ENCODE measurements at places on chromosomes 2 and 18.

GRCh38 chr2:51000849-51001617 lies 30.9 kb downstream of the NRXN1 start:
- no peak for DNase-seq

DNA sequence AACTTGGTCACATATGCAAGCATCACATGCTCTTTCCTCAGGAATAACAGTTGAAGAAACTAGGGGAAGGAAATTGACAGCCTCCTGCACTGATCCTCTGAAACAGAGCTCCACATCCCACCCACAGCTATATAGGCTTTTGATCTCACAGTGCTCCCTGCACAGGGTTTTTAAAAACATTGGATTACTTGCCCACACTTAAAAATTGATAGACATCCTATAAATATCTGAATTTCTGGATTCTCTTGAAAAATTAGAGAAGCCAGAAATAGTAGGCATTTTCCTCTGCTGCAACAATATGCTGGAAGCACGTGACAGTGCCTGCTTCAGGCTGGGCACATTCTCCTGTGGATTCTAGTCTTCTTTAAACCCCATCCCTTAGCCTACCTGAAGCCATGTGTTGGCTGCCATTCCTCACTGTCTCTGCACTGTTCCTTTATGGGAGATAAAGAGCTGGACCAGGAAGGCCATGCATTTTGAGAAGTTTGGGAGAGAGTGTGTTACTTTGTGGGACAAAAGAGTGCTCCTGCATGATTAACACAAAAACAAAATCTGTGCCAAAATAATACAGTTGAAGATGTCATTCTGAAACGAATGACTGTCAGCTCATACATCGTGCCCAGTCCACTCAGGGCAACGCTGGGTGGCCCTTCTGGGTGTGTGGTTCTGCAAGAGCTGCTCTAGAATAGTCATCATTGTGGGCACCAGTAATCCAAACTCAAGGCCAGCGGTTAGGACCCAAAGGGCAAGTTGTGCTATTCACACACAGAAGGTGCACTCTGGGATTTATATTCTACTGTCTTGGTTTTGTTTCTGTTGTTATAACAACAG lies 59.8 kb downstream of the GYPC start:
- DNase-seq: no peak

GRCh38 chr2:161172901-161173540 lies 12.8 kb downstream of the TANK start:
- DNase-seq: no peak

DNA sequence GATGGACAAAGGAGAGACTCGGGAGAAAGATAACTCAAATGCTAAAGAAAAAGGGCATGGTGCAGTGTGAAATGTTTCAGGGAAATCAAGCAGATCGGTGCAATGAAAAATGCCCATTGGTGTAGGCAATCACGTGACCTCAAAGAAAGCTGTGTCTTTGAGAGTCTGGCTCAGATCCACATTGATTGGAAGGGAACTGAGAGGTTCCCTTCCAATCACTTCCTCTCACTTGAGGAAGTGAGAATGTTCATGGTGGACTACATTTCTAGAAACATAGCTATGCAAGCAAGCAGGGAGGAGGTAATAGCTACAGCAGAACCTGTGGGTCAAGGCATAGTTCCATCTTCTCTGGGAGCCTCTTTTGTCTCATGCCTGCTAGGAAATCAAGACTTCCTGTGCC lies 187.4 kb downstream of the LPIN1 start:
- no peak for DNase-seq

GRCh38 chr18:57792631-57793301 lies 10.3 kb downstream of the ATP8B1 start:
- no peak for DNase-seq

GRCh38 chr2:174704642-174705041 lies 59.6 kb downstream of the CHRNA1 start:
- no peak for DNase-seq

GRCh38 chr2:17652681-17653394 lies 100.8 kb downstream of the SMC6 start:
- no peak for DNase-seq

GRCh38 chr2:157809212-157809611 lies 66.9 kb downstream of the ACVR1 start:
- DNase-seq: no peak

DNA sequence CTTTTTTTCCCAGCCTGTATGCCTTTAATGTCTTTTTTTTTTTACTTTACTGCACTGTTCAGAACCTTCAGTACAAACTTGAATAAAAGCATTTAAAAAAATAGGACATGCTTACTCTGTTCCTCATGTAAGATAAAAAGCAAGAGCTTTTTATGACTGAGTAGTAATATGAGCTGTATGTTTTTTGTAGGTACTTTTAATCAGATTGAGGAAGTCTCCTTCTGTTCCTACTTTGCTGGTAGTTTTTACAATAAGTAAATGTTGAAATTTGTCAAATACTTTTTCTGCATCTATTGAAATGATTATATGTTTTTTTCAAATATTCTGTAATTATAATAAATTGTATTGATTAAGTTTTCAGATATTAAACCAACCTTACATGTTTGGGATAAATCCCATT lies 189.8 kb downstream of the FAM210A start:
- DNase-seq: no peak

- DNase-seq: no peak
These were observed 1387.7 kb downstream of the SUCLG1 start for GRCh38 chr2:83071352-83071751.

GRCh38 chr2:69961496-69961895 lies at the start of gene ASPRV1:
ASPRV1 (minus strand) TSS chr2:69961631; CDS start chr2:69961436, 195 bp downstream.
- DNase-seq: no peak

GRCh38 chr18:23746851-23747250 lies 57.6 kb downstream of the LAMA3 start:
- no peak for DNase-seq

DNA sequence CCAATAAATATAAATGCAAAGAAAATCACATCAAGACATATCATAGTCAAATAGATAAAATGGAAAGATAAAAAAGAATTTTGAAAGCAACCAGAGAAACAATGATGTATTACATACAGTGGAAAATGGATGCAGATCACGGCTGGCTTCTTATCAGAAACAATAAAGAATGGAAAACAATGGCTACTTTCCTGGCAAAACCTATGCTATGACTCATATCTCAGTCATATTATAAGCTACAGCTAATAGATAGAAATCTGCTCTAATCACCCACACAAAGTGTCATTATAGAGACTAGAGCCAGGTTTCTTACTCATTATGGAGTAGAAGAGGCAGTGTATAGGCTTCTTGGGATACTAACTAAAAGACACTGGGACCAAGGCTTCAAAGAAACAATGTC lies 93.5 kb upstream of the TACR1 start:
- DNase-seq: no peak

GRCh38 chr2:17388798-17389197 lies 129.4 kb downstream of the RAD51AP2 start:
- DNase-seq: no peak

- no peak for DNase-seq
These were observed 2.7 kb downstream of the STARD7 start for GRCh38 chr2:96205888-96206287.

GRCh38 chr2:155054712-155055111 lies 356.2 kb downstream of the KCNJ3 start:
- no peak for DNase-seq

- DNase-seq: no peak
These were observed 81.2 kb downstream of the EIPR1 start for GRCh38 chr2:3296182-3296972.

DNA sequence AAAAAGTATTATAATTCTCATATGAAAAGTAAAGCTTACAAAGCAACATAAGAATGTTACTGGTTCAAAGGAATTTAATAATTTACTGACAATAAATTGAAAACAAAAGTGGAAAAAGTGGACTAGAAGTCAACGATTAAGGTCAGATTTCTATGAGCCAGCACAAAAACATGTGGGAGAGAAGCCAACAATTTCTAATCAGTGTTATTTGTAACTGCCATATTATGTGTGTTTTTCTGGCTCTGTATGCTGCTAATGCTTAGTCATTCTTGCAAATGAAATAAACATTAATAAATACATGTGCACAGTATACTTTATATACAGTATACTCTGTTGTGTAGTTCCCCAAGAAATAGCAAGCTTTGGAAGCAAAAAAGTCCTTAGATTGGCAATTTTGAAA lies 301.3 kb upstream of the RGPD4 start:
- no peak for DNase-seq

- DNase-seq: no peak
These were observed 1074.9 kb downstream of the TDRD15 start for GRCh38 chr2:22198381-22199283.

DNA sequence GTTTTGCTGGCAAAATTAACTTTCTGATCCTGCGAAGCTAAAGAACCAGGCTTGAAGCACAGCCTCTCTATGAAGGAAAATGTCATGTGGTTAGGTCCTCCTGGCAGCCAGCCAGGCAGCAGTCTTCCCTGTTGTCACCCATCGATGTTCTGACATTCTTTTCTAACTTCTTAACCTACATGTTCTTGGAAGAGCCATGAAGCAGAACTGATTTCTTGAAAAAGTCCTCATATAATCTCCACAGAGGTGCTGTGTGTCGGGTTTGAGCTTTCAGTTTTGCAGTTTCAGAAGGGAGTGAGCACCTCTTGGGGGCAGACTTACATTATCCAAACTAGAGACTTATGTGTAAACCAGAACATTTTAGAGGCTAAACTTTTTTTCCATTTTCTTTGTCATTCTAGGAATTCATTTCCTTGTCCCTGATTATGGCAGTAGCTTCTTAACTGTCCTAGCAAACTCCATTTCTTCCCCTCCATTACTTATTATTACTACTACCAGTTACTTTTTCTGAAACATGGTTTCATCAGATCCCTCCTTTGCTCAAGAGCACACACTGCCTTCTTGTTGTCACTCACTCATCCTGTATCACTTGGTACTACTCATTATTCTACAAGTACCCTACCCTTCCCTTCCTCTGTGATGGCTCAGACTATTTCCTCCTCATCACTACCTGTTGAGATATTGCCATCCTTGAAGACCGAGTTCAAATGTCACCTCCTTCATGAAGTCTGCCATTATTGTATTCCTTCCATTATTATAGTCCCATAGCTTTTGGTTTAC lies 31.1 kb downstream of the DOK1 start:
- DNase-seq: no peak

GRCh38 chr2:173150087-173150486 lies 74.4 kb downstream of the MAP3K20 start:
- DNase-seq: no peak

GRCh38 chr18:6745504-6746031 lies 16.1 kb downstream of the ARHGAP28 start:
- DNase-seq: no peak

GRCh38 chr2:43034242-43034619 lies 192.2 kb downstream of the ZFP36L2 start:
- no peak for DNase-seq

GRCh38 chr18:22320771-22321170 lies 96.9 kb downstream of the CTAGE1 start:
- no peak for DNase-seq

GRCh38 chr2:228224410-228224809 lies 42.9 kb upstream of the SPHKAP start:
- no peak for DNase-seq

- no peak for DNase-seq
These were observed 20.2 kb downstream of the PSTPIP2 start for GRCh38 chr18:46051731-46052461.

- no peak for DNase-seq
These were observed 55.4 kb upstream of the SMAD2 start for GRCh38 chr18:47985866-47986265.

DNA sequence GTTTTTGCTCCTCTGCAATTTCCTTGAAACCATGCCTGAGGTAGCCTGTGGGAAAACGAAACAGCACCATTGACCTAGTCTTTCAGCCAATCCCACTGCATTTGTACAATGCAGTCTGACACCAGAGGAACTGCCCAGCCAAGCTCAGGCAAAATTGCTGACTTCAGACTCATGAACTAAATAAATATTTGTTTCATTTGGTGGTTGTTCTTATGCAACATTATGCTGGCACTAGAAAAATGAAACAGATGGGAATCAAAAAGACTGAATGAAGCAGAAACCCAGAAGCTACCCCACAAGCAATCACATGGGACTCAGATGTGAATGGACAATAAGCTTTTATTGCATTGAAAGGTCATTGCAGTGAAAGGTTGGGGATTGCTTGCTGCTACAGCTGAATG lies 1.7 kb downstream of the NAT8 start:
- no peak for DNase-seq

GRCh38 chr2:157751462-157752058 lies 122.9 kb upstream of the ACVR1C start:
- DNase-seq: peak; percentile 52

DNA sequence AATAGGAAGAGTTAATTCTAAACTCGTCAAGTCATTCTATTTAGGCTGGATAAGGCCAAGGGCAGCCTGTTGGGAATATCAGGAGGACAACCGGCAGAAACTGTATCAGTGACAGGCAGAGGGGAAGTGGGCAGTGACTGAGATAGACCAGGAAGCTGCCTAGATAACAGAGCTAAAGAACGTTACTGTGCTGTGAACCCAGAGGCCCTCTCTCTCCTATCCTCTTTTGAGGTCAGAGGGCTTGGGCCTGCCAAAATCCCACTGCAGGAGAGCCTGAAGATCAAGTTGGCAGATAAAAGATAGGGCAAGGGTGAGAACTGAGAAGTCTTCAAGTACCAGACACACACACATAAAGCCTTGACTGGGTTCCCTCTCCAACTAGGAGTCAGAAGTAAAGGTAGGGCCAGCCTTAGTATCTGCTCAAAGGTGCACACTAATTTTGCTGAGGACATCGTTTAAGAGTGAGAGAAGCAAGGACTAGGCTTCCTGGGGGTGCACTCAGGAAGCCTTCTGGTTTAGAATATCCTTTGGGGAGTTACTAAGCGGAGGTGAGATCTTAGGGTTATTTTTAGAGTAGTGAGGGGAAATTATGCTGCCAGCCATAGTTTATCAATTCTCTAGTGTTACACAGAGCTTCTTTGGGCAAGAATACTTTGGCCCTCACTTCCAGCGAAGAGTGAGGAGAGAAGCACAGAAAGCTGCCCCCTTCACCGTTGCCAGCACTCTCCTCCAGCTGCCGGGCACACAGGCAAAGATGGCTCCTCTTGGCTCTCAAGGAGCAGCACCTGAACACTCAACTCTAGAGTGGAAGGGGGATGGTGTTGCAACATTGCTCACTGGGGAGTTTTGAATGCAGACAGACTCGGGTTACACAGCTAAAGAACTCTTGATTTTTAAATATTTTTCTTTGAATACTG lies 9.8 kb downstream of the CAVIN2 start:
- DNase-seq: no peak

DNA sequence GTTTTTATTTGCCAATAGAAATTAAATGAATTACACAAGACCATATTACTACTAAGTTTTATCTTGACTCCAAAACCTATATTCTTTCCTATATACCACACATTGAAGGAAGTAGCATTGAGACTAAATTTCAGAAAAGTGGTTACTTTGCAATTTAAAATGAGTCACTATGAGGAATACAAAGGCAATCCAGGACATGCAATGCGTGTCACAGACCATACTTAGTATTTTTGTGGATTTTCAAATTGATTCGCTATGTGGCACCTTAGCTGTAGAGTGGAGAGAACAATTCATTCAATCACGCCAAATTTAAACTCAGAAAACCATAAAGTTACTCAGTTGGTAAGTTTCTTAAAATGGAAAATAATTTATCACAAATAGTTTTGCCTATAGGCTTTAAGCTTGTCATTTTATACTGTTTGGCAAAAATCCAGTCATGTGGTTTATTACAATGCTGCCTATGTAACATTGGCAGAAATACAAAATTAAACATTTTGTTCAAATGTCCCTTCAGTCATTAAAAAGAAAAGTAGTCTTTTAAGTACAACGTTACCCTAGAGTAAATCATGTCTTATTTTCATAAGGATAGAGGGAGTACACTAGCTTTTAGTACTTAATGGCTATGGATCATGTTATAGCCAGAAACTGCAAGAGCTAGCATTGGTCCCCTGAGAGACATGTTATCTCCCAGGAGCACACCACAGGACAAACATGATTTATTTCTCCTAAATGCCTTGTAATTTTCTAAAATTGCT lies 222.8 kb upstream of the CDH7 start:
- no peak for DNase-seq
